ENCODE measurements at places on chromosomes 3 and 15.

DNA sequence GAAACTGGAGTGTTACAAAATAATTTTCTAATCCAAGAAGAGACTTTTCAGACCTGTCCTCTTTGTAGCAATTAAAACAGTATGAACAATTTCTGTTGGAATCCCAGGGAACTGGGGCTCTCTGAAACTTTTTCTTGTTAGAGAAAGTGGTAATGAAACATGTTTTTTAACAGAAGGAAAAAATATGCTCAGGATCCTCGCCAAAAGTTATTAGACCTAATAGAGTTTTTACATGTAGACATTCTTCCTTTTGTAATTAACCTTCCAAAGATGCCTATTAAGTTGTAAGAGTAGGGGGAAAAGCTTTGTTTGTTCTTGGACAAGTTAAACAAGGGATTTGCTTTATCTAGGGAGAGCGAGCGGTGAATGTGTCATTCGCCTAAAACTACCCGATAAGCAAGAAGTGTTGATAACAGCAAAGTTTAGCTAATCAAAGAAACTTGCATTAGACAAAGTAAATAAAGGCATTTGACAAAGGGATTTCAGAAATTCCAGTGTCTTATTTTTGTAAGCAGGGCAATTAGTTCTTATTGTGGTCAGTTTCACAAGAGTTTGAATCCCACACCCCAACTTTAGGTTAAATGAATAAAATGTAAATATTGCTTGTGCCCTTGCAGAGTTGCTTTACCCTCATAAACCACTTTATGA is 2.3 kb downstream of the RARB start:
- H3K4me3 ChIP-seq: no peak overlapping the region
- DNase-seq: no peak
- H3K27ac ChIP-seq: no peak overlapping the region
- no peaks in the 10 kb centered on the region for H3K4me1 ChIP-seq
- peaks cover 38% of the 10 kb centered on the region for H3K27me3 ChIP-seq

DNA sequence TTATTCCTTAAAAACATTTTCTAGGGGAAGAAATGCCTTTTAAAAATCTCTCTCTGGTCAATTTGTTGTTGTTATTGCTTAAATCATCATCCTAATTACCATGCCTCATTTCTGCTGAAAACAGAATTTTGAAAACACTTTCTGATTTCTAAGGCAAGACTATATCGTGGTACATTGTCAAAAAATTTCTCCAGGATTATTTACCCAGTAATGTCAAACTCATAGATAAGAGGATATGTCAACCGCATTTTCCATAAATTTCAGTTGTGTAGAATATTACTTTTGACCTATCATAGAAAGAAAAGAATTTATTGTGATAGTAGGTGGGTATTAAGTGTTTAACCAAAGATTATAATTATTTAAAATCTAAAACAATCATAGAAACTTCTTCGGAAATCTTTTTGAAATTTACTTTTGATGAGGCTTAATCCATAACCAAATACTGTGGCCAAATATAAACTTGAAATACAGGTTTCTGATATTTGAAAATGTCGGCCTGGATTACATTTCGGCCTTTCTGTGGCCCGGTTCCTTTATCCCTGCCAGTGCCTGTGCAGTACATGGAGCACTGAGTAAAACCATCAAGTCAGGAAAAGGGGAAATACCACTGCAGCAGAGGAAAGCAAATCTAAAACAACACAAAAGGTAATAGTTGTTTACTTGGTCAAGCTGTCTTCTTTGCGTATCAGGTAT is 173.4 kb downstream of the MYRIP start:
- no peak overlapping the region for H3K27ac ChIP-seq
- H3K4me1 ChIP-seq: no peaks in the 10 kb centered on the region
- H3K4me3 ChIP-seq: no peak overlapping the region
- no peak for DNase-seq

DNA sequence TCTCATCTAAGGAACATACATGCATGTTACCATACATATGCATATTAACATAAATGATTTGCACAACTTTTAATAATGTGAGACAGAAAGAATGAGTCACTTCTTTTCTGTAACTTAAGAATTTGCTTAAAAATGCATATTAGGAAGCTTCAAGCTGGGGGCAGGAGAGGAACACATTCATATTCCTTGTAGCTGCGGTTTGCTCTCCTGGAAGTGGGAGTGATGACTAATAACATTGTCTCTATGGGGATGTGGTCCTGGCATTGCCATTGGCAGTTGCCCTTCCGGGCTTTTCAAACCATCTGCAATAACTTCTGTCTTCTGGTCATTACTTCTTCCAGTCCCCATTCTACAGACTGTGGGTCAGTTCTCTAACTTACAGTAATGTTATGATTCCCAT is 15.6 kb downstream of the CHST2 start:
- H3K4me3 ChIP-seq: no peak overlapping the region
- no peak overlapping the region for H3K27ac ChIP-seq
- peaks cover 6% of the 10 kb centered on the region for H3K27me3 ChIP-seq
- peaks cover 3% of the 10 kb centered on the region for H3K36me3 ChIP-seq
- no peak for DNase-seq
- H3K4me1 ChIP-seq: no peaks in the 10 kb centered on the region

DNA sequence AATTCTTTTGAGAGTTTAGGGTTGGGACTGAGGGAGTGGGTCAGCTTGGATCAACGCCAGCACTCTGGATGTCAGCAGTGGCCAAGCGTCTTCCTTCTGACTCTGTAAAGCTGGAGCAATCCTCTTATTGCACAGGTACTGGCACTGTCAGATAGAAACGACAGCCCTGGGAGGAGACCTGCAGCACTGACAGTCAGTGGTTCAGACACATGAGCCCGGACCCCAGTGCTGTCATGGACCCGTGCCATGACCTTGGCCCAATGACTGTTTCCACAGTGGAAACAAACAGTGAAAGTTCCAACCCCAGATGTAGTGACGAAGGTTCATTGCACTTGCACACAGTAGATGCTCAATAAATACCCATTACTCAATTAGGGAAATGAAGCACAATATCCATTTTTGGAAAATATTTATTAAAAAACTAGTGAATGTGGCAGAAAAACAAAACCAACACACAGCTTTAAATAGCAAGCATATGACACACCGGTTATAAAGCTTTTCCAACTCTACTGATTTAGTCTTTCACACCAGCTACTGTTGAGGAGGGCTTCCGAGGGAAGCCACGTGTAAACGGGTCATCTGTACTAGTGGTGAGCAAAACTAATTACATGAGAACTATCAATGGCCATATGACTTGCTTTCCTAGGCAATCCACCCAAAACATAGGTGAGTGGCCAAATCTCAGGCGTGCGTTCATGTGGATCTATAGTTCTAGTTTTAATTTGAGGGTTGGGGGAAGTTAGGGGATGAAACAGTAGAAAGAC is 22.1 kb downstream of the SIAH2 start:
- no peak overlapping the region for H3K4me3 ChIP-seq
- H3K27me3 ChIP-seq: no peaks in the 10 kb centered on the region
- peaks cover 79% of the 10 kb centered on the region for H3K4me1 ChIP-seq
- no peak for DNase-seq
- H3K36me3 ChIP-seq: peaks cover 38% of the 10 kb centered on the region
- peak overlapping the region; percentile 9 for H3K27ac ChIP-seq

GRCh38 chr15:43215961-43216360 is 4.9 kb downstream of the EPB42 start:
- no peaks in the 10 kb centered on the region for H3K36me3 ChIP-seq
- peaks cover 6% of the 10 kb centered on the region for H3K27me3 ChIP-seq
- H3K4me3 ChIP-seq: no peak overlapping the region
- no peak for DNase-seq
- H3K27ac ChIP-seq: no peak overlapping the region

DNA sequence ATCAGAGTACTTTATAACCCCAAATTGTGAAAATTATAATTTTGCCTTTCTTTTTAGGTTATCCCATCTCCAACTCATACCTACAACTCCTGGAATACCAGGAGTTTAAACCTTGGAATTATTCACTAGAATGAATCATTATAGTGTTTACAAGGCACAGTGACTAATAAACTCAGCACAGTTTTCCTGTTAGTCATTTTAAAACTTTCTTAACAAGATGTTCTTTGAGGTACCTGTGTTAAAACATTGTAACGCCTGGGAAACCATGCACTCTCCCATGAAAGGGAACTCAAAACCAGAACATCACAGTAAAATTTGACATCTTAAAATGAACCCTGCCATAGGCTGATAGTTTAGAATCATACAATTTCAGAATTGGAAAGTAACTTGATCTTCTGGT is 132.4 kb upstream of the OSTN start:
- H3K36me3 ChIP-seq: no peaks in the 10 kb centered on the region
- H3K4me3 ChIP-seq: no peak overlapping the region
- no peak for DNase-seq
- no peaks in the 10 kb centered on the region for H3K4me1 ChIP-seq

- H3K36me3 ChIP-seq: peaks cover 50% of the 10 kb centered on the region
- H3K4me3 ChIP-seq: peak overlapping the region; percentile 35
- DNase-seq: peak; percentile 58
- H3K27me3 ChIP-seq: no peaks in the 10 kb centered on the region
Observed at GRCh38 chr3:184334470-184335158, 2.8 kb upstream of the FAM131A start.

DNA sequence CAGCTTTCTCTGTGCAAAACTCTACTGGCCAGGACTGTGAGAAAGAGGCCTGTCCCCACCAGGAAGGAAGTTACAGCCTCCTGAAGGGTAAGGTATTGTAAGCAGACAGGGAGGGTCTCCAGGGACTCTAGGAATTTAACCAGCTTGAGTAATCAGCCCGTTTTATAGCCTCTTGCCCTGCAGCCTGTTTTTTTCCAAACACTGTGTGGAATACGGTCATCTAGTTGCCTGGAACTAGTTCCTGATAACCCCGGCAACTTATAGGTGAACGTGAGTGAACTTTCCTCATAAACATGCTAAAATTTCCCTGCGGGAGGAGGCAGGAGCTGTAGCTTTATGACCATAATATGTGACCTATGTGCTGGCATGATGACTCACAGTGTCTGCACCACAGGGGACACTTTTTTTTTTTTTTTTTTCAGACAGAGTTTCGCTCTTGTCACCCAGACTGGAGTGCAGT is 60.1 kb upstream of the DAZL start:
- H3K27me3 ChIP-seq: peaks cover 10% of the 10 kb centered on the region
- H3K36me3 ChIP-seq: no peaks in the 10 kb centered on the region
- H3K4me1 ChIP-seq: no peaks in the 10 kb centered on the region
- DNase-seq: no peak
- H3K4me3 ChIP-seq: no peak overlapping the region

GRCh38 chr3:114446600-114446999 is 152.8 kb downstream of the TIGIT start:
- H3K27me3 ChIP-seq: no peaks in the 10 kb centered on the region
- DNase-seq: no peak
- H3K4me1 ChIP-seq: no peaks in the 10 kb centered on the region
- H3K36me3 ChIP-seq: no peaks in the 10 kb centered on the region
- no peak overlapping the region for H3K4me3 ChIP-seq
- no peak overlapping the region for H3K27ac ChIP-seq

- H3K4me1 ChIP-seq: no peaks in the 10 kb centered on the region
- H3K4me3 ChIP-seq: no peak overlapping the region
- H3K27ac ChIP-seq: no peak overlapping the region
- H3K27me3 ChIP-seq: no peaks in the 10 kb centered on the region
- no peaks in the 10 kb centered on the region for H3K36me3 ChIP-seq
Observed at GRCh38 chr15:75684648-75685047, 28.0 kb downstream of the CSPG4 start.

- H3K36me3 ChIP-seq: no peaks in the 10 kb centered on the region
- H3K4me3 ChIP-seq: no peak overlapping the region
- H3K27me3 ChIP-seq: no peaks in the 10 kb centered on the region
- H3K27ac ChIP-seq: no peak overlapping the region
- DNase-seq: no peak
Observed at GRCh38 chr15:71207141-71207540, 91.9 kb downstream of the THSD4 start.

DNA sequence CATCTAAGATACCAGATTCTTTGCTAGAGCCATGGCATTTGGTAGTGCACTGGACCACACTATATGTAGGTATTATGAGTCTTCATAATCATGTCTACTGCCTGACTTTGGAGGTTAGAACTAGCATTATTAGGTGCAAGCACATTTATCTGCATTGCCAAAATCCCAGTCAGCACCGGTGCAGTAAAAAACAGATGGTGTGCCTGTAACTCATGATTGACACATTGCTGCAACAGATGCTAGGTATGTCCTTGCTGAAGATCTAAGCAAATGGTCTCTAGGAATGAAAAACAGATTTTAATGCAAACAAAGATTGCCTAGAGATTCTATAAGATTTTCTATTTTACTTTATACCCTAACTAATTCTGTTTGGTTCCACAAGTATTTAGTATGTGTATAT is 47.7 kb downstream of the MYO5A start:
- H3K4me3 ChIP-seq: no peak overlapping the region
- peaks cover 22% of the 10 kb centered on the region for H3K36me3 ChIP-seq
- no peak overlapping the region for H3K27ac ChIP-seq
- H3K4me1 ChIP-seq: peaks cover 59% of the 10 kb centered on the region
- no peak for DNase-seq
